ENCODE measurements at places on chromosomes 5 and 9.

GRCh38 chr5:125275725-125276090, 529.3 kb upstream of the ZNF608 start:
- no peak for DNase-seq

GRCh38 chr5:76196886-76197489, 113.8 kb downstream of the SV2C start:
- no peak for DNase-seq

GRCh38 chr5:166074582-166075481, 2216.6 kb upstream of the WWC1 start:
- DNase-seq, result no peak

DNA sequence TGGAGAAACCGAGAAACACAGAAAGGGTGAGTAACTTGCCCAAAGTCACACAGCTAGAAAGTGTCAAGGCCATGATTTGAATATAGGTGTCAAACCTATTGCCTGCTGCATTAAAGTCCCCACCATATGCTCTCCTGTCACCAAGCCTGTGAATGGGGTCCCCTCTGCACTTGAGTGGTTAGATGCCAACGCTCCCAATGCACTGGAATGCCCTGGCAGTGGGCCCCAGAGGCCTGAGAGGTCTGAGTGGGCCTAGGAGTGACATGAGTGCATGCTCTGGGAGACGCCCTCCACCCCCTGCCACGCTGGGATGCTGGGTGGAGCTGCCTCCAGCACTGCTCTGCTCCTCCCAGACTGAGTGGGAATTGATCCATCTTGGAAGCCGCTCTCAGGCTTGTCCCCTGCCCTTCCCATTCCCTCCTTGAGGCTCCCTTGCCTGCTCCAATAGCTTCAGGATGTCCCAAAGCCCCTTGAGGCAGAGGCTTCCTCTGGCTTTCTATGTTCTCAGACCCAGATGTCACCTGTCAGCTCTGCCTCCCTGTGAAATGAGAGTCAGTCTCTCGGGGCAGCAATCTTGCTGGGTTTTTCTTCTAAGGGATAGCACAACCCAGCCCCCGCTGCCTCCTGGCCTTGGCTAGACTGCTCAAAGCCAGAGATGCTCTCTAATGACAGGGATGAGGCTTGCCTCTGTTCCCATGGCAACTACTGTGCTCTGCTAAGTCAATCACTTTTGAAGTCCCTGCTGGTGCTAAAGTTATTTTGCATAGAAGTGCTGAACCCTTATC, 6.6 kb upstream of the ARSI start:
- no peak for DNase-seq

DNA sequence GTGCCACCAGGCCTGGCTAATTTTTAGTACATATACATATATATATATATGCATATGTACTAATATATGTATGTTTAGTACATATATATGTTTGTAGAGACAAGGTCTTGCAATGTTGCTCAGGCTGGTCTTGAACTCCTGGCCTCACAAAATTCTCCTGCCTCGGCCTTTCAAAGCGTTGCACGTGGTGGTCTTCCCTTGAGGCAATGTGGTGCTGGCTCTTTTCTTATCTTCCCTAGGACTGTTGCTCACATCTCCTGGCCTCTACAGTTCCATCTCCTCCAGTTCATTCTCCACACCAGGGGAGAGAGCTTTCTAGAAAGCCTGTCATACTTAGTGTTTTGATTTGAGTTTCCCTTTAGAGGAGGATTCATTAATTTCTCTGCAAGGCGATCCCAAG, 28.9 kb upstream of the TGFBR1 start:
- no peak for DNase-seq

DNA sequence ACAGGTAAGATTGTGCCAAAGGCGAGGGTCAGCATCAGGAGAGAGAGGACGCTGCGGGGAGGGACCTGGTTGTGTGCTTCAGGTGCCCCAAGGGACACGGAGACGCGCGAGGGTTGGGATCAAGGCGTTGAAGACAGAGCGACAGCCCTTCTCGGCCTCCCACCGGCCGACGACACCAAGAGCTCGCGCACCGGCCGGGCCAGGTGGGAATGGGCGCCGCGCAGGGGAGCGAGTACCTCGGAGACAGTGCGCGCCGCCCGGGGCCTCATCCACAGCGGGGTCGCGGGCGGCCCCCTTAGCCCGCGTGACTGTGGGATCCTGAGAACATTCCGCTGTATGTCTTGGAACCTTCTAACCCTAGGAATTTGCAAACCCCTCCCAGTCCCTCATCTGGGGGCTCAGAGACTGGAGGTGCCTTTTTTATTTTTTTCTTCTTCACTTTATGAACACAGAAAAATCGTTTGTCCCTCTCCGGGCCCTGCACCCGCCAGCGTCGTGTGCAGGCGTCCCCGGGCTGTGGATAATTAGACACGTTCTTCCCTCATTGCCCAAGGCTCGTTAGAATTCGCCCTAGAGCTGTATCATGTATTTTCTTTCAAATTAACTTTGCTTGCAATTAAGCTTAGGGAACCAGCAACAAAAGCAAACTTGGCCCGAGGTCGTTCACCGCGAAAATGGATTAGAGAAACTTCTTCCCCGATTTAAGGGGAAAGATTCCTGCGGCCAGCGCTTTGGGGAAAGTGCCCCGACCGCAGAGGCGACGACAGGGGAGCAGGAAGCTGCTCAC, 4.8 kb downstream of the FOXE1 start:
- DNase-seq, result no peak

DNA sequence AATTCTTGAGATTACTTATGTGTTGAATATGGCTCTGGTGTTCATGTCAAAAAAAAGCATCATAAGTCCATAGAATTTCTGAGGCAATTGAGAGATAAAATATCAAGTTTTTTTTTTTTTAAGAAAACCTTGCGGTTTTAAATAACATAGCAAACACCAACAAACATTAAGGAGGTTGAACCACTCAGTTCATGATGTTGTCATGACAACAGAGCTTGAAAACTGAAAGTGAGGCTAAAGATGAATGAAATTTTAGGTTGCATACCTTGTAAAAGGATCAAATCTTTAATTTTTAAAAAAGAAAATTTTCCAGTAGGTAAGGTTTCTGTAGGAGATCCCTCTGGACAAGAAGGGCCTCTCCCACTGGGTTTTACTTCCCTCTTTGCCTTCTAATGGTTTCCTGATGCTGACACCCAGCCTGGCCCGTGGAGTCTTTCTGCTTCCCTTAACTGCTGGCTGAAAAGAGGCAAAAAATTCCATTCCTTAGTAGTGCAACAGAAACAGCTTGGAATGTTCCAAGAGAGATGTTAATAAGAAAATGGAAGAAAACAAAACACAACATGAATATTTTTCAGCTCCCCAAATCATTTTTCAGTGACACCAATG, 60.0 kb upstream of the FER start:
- DNase-seq, result no peak

DNA sequence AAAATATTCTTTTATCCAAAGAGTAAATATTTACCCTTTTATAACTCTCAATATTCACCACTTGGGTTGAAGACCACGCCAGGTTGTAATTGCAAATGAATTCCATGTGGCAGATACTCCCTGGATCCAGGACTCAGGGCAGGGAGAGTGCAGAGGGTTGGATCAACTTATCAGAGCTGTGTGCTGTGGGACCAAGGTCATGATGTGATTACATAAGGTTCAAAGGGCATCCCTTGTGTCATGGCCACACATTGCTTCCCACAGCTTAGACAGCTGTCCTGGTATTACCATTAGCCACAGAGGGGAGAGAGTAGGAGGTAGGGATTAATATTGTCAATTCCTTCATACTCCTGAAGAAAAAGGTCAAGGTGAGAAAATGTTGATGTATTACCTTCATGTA, 133.9 kb downstream of the JAKMIP2 start:
- no peak for DNase-seq

DNA sequence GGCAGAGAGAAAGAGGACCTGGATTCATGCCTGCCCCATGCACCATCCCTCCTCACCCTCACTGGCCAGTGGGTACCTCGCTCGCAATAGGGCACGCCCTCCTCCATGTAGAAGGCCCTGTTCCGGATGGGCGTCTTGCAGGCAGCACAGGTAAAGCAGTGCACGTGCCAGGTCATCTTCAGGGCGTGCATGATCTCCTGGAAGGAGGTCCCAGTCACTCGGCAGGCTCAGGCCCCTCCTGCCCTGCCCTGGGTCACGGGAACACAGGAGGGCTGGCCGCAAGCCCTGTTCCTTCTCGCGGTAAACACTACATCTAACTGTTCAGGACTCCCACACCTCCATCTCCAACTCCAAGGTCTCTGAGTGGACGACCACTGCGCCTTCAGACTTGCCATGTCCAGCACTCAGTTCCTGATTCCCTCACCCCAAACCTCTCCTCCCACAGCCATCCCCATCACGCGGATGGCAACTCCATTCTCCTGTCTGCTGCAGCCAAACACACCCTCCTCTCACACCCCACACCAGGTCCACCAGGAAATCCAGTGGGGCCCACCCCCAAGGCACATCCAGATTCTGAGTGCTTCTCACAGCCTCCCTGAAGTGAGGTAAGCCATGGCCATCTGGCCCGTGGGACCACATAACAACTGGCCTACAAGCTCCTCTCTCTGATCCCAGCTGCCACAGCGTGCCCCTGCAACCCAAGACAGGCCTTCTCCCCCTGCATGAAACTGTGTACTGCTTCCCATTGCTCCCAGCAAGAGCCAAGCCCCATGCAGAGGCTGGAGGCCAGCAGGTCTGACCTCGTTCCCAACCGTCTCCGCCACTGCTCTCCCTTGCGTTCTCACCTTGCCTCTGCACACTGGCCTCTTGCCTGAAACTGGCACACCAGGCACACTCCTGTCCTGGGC, 10.8 kb upstream of the DBN1 start:
- DNase-seq, result no peak

DNA sequence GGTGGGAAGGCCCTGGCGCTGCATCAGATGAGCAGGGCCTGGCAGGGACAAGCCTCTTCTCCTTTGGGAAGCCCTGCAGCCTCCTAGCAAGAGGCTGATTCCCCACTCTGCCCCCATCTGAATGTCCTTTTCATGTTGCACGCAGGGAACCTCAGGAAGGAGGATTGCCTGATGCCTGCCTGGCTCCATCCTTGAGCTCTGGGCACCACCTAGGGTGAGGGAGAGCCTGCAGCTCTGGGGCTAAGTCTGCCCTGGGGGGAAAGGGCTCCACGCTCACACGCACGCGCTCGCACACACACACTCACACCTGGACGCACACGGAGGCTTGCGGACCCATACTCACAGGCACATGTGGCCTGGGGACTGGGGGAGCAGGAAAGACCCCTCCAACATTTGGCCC, 86.6 kb downstream of the LMX1B start:
- no peak for DNase-seq

DNA sequence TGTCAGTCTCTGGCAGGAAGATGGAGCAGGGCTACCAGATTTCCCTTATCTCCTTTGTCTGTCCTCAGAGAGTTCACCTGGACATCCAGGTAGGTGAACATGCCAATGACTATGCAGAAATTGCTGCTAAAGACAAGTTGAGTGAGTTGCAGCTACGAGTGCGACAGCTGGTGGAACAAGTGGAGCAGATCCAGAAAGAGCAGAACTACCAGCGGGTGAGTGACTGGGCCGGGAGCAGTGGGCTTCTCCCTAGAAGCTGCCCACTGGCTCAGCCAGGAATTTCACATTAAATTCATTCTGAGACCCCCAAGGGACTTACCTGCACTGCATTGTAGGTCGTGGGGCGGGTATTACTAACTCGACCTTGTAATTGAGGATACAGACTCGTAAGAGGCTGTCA, 2.1 kb downstream of the TMED9 start:
- no peak for DNase-seq

DNA sequence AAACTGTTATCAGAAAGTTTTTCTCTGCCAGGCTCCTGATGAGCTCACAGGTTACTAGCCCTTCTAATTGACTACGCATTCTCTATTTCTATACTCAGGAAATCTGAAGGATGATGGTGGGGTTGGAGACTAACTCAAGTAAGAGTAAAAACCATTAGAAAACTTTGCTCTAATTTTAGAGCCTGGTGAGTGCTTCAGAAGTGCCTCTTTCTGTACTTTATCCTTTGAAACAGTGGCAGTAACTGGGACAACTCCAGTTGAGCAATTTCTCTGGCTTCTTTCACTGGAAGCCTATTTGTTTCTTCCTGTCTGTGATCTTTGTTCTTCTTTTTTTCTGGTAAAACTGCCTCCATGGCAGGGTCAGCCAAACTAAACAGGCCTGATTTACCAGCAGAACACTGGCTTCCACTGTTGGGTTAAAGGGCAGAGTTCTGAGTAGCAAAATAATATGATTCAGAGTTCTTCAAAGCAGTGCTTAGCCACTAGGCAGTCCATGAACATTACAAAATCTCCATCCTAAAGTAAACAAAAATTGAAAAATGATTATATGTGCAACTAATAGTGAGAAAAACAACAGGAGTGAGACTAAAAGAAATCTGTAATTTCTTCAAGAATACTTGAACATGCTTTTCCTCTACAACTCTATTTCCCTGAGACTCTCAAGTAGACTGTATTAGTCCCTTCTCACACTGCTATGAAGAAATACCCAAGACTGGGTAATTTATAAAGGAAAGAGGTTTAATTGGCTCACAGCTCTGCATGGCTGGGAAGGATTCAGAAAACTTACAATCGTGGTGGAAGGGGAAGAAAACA, 79.8 kb downstream of the MROH2B start:
- DNase-seq, result no peak

DNA sequence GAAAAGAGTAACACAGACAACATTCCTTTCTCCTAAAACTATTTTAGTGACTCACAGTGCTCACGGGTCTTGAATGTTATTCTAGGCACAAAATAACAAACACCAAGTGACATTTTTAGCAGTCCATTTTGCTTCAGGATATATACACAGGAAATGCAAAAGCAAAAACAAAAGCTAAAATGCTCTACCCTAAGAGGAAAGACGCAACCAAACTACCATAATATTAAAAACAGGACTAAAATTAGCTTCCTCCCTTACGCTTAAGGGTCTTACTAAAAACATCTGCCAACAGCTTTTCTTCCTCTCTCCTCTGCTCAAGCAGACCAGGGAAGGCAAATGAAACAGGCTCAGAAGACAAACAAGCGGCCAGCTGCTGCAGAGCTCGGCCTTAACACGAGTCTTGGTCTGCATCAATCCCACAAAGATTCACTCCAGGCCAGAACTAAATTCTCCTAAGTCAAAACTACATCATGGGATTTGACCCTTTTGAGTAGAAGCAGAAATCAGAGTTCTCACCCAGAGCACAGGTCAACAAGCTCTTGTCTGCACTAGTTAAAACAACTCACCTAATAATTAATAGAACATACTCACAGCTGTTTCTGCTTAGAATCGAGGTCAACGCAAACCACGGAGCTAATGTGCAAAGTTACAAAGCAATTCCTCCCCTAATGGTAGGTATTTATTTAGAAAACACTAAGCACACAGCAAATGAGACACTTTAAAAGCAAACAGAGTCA, 62.3 kb downstream of the RAPGEF1 start:
- DNase-seq, result no peak

DNA sequence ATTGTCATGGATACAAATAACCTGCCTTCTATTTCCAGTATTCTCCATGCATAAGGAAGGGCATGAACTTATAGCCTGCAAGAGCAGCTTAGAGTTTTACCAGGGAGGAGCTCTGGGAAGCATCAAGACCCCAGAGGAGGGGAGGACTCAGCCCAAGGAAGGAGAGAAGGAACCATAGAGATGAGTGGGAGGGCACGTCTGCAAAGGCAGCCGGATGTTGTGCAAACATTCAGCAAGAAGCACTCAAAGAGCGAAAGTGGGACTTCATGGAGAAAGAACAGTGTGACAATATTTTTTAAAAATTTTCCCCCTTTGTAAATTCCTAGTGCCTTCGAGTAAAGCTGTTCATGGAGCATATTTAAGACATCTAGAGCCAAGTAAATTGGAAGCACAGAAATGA, 270.1 kb upstream of the PTGER4 start:
- DNase-seq, result no peak

GRCh38 chr9:101902051-101902450, 163.6 kb upstream of the GRIN3A start:
- DNase-seq, result no peak
